ENCODE measurements at places on chromosomes 11 and 22. TPM values are rescaled to one million over a fixed set of nuclear protein-coding genes. Genes with fewer than 3 reads are reported as not detected.

DNA sequence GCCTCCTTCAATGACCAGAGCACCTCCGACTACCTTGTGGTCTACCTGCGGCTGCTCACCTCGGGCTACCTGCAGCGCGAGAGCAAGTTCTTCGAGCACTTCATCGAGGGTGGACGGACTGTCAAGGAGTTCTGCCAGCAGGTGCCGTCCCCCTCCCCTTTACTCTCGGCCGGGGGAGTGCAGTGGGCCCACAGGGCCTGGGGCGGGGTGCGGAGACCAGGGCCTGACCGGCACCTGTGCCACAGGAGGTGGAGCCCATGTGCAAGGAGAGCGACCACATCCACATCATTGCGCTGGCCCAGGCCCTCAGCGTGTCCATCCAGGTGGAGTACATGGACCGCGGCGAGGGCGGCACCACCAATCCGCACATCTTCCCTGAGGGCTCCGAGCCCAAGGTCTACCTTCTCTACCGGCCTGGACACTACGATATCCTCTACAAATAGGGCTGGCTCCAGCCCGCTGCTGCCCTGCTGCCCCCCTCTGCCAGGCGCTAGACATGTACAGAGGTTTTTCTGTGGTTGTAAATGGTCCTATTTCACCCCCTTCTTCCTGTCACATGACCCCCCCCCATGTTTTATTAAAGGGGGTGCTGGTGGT lies 11.0 kb downstream of the OTUB1 start:
- no peak overlapping the region for H3K4me3 ChIP-seq
- H3K27me3 ChIP-seq = peaks cover 4% of the 10 kb centered on the region
- no peak for DNase-seq

GRCh38 chr11:1139441-1140083 lies 18.2 kb upstream of the MUC5AC start:
- no peaks in the 10 kb centered on the region for H3K4me1 ChIP-seq
- no peak for DNase-seq
- H3K36me3 ChIP-seq = peaks cover 11% of the 10 kb centered on the region
- peaks cover 11% of the 10 kb centered on the region for H3K27me3 ChIP-seq
- no peak overlapping the region for H3K4me3 ChIP-seq

DNA sequence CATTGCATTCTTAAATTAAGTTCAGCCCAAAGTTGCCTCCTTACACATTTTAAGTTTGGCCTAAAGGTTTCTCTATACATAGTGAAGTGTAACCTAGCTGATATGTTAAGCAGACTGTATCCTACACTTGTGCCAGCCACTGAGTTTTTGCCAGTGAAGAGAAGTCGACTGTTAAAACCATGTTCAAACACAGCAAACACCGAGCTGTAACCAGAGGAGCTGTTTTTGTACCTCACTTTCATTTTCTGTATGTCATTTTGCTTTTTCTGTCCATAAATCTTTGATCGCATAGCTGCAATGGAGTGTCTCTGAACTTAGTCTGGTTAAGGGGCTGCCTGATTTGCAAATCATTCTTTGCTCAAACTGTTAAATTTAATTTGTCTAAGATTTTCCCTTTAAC lies 403.7 kb downstream of the LUZP2 start:
- H3K4me1 ChIP-seq = no peaks in the 10 kb centered on the region
- no peaks in the 10 kb centered on the region for H3K27me3 ChIP-seq
- no peak overlapping the region for H3K27ac ChIP-seq
- DNase-seq = no peak

DNA sequence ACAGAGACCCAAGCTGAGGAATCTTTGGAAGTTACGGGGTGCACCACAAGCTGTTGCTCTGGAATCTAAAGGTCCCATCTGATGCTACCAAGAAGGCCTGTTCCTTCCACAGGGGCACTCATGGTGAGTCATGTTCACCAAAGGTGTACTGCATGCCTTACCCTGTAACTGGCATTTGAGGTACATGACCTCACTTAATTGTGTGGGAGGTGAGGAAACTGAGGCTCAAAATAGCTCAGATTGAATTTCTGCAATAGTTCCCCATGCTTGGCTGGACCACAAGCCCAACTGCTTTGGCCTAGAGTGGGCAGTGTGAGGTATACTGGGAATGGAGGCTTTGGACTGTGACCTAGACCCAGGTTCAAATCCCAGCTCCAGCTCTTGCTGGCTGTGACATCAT lies 8.2 kb downstream of the MTFP1 start:
- H3K4me1 ChIP-seq = peaks cover 11% of the 10 kb centered on the region
- H3K27ac ChIP-seq = no peak overlapping the region
- DNase-seq = no peak
- H3K27me3 ChIP-seq = no peaks in the 10 kb centered on the region
- no peak overlapping the region for H3K4me3 ChIP-seq

GRCh38 chr11:1936072-1936780 lies 10.9 kb upstream of the MRPL23 start:
- H3K4me3 ChIP-seq = no peak overlapping the region
- no peak overlapping the region for H3K27ac ChIP-seq
- DNase-seq = no peak
- peaks cover 8% of the 10 kb centered on the region for H3K4me1 ChIP-seq
- no peaks in the 10 kb centered on the region for H3K36me3 ChIP-seq

GRCh38 chr22:21712751-21713427 lies 22.7 kb downstream of the YPEL1 start:
- H3K27me3 ChIP-seq = no peaks in the 10 kb centered on the region
- peaks cover 8% of the 10 kb centered on the region for H3K4me1 ChIP-seq
- no peaks in the 10 kb centered on the region for H3K36me3 ChIP-seq
- no peak overlapping the region for H3K27ac ChIP-seq
- H3K4me3 ChIP-seq = no peak overlapping the region
- peak; percentile 58 for DNase-seq

DNA sequence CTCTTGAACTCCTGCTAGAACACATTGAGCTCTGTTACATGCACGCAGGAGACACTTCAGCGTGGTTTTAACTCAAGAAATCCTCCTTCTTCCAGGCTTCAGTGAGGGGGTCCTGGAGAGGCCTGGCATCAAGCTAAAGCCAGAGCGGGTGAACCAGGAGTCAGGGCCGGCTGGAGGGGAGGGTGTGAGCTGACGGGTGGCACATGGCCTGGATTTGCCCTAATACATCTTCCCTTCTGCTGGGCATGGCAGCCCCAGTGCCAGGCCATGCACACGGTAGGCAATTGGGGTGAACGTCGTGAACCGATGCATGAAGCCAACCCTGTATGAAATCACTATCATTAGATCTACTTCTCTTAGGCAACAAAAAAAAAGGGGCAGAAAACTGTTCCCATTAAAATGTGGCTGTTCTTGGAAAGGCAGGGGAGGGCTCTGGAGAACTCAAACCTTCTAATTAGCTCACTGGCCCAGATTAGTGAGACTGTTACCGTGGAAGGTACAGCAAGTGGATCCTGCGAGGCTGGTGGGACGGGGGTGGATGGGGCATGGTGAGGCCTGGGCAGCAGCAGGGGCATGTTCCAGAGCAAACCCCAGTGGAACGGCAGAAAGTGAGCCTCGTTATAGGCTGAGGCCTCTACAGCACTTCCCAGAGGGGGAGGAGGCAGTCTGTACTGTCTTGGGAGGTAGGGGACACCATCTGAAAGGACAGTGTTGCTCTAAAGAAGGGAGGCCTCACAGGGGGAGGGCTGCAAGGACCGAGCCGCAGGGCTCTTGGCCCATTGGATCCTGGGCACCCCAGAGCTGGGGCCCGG lies 10.6 kb downstream of the IFT27 start:
- H3K4me3 ChIP-seq = no peak overlapping the region
- DNase-seq = no peak
- no peak overlapping the region for H3K27ac ChIP-seq
- peaks cover 1% of the 10 kb centered on the region for H3K27me3 ChIP-seq
- peaks cover 7% of the 10 kb centered on the region for H3K4me1 ChIP-seq

GRCh38 chr22:42984814-42985530 lies 30.0 kb downstream of the PACSIN2 start:
- DNase-seq = no peak
- no peak overlapping the region for H3K4me3 ChIP-seq
- H3K27me3 ChIP-seq = no peaks in the 10 kb centered on the region
- H3K36me3 ChIP-seq = peaks cover 5% of the 10 kb centered on the region
- peaks cover 22% of the 10 kb centered on the region for H3K4me1 ChIP-seq

DNA sequence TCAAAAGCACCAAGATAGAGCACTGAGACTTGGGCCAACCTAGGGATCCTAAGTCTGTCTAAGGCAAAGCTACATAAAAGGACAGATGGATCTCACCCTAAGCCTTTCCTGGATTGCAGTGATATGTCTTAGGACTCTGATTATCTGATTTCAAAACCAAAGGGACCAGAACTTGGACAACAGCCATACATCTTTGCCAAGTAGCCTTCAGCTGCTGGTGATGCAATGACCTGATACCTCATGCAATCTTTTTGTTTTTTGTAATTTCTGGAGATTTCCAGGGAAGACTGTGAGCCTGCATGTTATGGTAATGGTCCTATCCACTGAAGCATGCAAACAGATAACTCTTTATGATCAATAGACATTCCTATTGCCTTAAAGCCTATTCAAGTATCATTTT lies 230.4 kb upstream of the MTNR1B start:
- no peak overlapping the region for H3K27ac ChIP-seq
- DNase-seq = no peak
- H3K4me1 ChIP-seq = no peaks in the 10 kb centered on the region
- no peak overlapping the region for H3K4me3 ChIP-seq
- no peaks in the 10 kb centered on the region for H3K36me3 ChIP-seq

DNA sequence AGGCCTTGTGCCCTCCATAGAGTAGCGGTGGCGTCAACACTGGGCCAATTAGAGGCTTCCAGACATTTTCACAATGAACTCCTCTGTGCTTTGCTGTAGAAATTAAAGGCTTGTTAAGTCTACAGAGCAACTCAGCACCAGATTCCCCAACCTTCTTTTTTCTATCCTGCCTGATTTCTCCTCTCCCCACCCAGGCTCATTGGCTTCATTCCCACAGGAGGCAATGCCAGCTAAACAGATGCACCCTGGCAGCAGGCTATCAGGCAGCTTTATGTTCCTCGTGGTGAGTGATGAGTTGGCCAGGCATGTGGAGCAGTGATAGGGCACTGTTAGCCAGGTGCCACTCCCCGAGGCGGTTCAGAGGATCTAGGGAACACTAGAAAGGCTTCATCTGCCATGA lies 4.8 kb downstream of the DIXDC1 start:
- no peak for DNase-seq
- peaks cover 19% of the 10 kb centered on the region for H3K4me1 ChIP-seq
- H3K27me3 ChIP-seq = no peaks in the 10 kb centered on the region

- no peak for DNase-seq
- H3K4me1 ChIP-seq = no peaks in the 10 kb centered on the region
- no peaks in the 10 kb centered on the region for H3K27me3 ChIP-seq
- H3K36me3 ChIP-seq = no peaks in the 10 kb centered on the region
- no peak overlapping the region for H3K4me3 ChIP-seq
These were observed 424.4 kb upstream of the CCDC179 start for GRCh38 chr11:23284631-23285030.

DNA sequence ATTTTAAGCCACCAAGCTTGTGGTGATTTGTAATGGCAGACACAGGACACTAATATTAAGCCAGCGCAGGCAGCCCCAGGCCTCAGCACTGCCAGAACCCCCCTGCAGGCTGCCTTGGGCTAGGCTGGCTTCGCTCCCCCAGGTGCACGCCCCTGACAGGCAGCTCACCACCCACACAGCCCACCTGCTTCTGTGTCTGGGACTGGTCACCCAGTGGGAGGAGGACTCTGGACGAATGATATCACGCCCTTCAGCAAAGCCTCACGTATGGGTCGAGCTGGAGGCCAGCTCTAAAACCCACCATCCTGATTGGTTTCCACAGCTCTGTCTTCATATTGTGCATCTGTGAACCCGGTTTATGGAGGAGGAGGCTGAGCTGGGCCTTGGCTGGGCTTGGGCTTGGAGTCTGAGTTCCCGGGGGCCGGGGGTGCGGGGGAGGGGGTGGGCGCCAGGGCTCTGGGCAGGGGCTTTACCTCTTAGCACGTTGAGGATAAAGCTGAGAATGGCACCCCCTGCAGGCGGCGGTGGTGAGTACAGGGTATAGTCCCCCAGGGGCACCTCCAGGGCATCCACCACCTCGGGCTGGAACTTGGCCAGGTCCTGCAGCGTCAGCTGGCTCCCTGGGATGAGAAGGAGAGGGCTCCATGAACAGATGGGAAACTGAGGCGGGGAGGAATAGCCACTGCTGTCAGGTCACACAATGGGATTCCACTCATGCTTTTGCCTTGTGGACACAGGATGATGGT lies 13.8 kb downstream of the GGT5 start:
- no peak overlapping the region for H3K4me3 ChIP-seq
- peak overlapping the region; percentile 70 for H3K27ac ChIP-seq
- H3K4me1 ChIP-seq = peaks cover 5% of the 10 kb centered on the region
- H3K36me3 ChIP-seq = no peaks in the 10 kb centered on the region
- DNase-seq = peak; percentile 33
- no peaks in the 10 kb centered on the region for H3K27me3 ChIP-seq

DNA sequence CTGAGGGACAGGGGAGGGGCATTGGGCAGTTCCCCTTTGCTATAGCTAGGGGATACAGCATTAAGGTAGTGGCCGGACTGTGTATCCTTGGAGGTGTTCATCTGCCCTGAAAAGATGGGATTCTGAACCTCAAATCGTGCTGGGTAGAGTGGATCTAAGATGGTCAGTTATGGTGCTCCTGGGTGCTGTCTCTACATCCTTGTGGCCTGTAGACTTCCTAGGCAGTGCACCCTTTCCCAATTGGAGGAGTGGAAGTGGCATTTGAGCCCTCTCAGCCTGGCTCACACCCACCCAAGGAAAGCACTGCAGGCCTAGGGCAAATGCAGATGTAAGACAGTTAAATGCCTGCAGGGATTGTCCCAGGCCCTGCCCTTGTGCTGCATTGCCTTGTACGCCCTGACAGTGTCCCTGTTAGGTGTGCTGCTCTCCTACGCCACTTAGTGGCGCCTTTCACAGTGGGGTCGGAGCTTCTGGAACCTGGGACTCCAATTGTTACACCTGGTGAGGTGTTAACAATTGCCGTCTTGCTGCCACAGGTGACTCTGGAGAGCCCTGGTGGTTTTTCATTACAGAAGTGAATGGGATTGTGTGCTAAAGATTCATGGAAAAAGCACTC lies 35.0 kb downstream of the PPFIBP2 start:
- no peaks in the 10 kb centered on the region for H3K27me3 ChIP-seq
- peaks cover 17% of the 10 kb centered on the region for H3K4me1 ChIP-seq
- H3K4me3 ChIP-seq = no peak overlapping the region
- peaks cover 25% of the 10 kb centered on the region for H3K36me3 ChIP-seq
- no peak for DNase-seq

Gene IFTAP
- 0.46 TPM for polyA plus RNA-seq

Gene CHRM1
- polyA plus RNA-seq = not detected

Gene OR6T1
- polyA plus RNA-seq = not detected

Gene C22orf42
- polyA plus RNA-seq = not detected

Gene ENDOD1
- polyA plus RNA-seq = 3.8 TPM

Gene SMCO4
- polyA plus RNA-seq = 3.6 TPM

Gene IGSF22
- 3.0 TPM for polyA plus RNA-seq
